ENCODE measurements at places on chromosomes 2 and 18.

DNA sequence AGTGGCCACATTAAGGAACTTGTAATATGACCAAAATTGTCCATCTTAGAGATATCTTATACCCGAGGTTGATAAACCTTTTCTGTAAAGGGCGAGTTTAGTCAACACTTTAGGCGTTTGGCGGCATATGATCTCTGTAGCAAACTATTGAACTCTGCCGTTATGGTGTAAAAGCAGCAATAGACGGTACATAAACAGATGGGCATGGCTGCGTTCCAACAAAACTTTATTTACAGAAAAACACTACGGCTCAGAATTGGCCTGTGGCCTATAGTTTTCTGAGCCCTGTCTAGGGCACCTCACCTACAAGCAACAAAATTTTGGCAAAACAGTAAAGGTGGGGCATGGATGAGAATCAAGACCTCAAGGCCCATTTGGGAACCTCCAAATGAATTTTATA, 121.9 kb upstream of the HAAO start:
- DNase-seq, result no peak

GRCh38 chr2:47266939-47267710, 112.0 kb upstream of the STPG4 start:
- no peak for DNase-seq

- no peak for DNase-seq
Observed at GRCh38 chr18:54149078-54149697, 75.3 kb downstream of the MBD2 start.

GRCh38 chr2:25381502-25381901, 39.8 kb upstream of the DNMT3A start:
- no peak for DNase-seq

DNA sequence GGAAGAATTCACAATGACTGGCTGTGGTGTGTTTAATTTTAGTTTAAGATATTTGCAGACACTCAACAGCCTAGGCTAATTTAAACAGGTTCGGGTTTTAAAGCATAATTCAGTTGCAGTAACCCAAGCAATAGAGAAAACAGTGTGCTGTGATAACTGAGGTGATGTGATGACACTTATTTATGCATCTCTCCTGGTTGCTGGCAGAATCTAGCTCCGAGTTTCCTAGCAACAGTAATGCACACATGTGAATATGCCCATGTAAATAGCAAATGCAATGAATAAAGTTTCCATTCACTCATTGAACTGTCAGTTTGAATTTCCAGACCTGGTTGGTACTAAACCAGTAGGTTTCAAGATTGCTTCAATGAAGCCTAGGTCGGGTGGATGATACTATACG, 426.5 kb downstream of the TMX3 start:
- no peak for DNase-seq

- DNase-seq, result no peak
Observed at GRCh38 chr2:127853671-127854070, 4.3 kb downstream of the POLR2D start.

DNA sequence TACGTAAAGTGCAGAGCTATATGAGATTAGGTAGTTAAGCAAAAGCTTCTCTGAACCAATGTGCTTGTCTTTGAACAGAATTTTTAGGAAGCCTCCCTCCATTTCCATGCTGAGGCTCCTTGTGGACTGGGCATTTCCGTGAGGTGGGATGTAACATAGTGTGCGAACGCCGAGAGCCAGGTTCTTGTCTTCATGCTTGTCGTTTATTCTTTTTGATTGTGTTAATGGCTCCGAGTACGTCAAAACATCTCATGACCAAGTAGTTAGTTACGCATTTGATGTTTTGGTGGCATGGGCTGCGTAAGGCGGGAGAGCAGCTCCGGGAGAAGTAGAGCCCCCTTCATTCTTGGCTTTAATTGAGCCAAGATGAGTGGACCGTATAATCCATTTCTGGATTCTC, 32.9 kb downstream of the DGKD start:
- DNase-seq, result no peak

DNA sequence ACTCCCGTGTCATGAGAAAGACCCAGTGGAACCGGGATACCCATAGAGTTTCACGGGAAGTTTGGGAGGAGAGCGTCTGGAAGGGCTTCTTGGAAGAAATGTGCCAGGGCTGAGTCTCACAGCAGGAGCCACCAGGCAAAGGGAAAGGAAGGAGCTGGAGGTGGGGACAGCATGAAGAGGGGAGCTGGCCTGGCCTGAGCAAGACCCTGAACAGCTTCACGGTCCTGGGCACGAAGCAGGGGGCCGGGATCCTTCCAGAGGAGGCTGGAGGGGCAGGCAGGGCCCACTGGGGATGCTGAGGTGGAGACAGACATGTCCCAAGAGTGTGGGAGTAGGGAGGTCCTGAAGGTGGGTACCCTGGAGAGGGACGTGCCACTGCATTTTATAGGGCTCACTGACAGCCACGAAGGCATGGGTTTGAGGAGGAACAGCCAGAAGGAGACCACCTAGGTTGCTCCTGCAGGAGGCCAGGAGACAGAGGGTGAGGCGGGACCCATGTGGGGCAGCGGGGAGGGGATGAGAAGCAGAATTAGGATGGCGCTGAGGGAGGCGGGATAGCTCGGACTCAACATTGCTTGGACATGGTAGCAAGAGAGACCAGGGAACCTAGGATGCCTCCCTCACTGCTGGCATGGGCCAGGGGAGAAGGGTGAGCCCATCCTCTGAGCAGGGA, 168.1 kb upstream of the ID2 start:
- no peak for DNase-seq

DNA sequence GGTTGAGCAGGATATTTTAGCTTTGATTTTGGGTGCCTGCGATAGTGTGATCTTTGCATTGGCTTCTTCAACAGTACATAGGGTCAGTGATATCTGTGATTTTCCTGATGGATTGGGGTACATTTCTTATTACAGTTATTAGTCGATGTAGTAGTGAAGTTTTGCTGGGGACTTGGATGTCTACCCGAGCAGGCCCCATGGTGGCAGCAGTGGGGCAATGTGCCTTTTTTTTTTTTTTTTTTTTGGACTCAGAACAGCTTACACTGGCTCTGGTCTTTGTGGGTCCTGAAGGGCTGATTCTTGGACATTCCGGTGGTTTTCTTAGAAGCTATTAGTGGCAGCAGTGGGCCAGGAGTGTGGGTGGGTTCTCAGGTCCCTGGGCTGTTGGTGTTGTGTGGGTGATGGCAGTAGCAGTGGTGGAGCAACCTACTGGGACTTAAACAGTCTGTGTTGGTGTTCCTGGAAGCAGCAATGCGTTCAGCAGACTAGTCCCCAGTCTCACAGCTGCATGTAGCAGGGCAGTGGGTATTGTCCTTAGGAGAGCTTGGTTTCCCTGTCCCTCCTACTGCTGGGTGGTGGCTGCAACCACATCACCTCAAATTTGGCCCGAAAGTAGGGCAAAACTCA, 53.7 kb upstream of the SLC4A10 start:
- no peak for DNase-seq

DNA sequence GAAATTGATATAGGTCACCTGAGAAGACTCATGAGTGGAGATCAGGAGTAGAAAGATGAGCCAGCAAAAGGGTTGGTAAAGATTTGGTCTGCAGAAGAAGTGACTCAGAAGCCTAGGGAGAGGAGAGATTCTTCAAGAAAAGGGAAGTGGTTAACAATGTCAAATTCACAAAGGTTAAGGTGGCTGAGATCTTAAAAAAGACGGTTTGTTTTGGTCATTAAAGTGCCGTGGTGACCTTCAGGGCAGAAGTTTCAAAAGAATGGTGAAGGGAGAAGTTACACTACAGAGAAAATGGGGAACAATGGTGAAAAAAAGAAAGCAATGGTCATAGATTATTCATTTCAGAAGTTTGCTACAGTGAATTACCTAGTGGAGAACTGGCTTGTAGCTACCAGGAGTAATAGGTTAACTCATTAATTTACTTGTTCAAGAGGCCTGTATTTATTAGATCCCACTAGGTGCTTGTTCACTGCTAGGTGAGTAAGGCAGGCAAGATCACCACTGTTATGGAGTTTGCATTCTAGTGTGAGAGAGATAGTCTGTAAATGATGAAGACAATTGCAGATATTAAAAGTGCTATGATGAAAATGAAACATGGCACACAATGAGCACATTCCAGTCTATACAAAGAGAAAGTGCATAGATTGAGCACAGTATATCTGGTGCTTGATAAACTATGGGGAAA, 43.0 kb downstream of the FBXO48 start:
- no peak for DNase-seq

- DNase-seq, result no peak
Observed at GRCh38 chr2:99414566-99414965, 75.3 kb downstream of the REV1 start.

Data from DMS79 treated with DMSO at 0.1 percent for 48 hours (cell line).